ENCODE measurements at places on chromosomes 7 and 10.
A peak's percentile ranks its signal among the peaks of the same experiment; 100 is the strongest.

DNA sequence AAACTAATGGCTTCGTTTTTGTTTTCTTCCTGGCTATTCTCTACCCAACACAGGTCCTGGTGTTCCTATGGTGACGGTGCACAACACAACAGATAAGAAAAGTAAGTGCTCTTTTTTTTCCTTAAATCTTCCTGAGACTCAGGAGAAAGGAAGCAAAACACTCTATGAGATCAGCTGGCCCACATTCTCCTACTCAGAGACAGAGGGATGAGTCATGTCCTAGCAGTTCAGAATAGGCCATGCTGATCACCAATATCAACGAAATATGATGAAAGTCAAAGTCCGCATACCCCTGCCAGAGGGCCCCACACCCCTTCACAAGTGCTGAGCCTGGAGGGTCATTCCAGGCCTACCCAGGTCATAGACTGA, 149.2 kb downstream of the PAXIP1 start:
- DNase-seq, result no peak

DNA sequence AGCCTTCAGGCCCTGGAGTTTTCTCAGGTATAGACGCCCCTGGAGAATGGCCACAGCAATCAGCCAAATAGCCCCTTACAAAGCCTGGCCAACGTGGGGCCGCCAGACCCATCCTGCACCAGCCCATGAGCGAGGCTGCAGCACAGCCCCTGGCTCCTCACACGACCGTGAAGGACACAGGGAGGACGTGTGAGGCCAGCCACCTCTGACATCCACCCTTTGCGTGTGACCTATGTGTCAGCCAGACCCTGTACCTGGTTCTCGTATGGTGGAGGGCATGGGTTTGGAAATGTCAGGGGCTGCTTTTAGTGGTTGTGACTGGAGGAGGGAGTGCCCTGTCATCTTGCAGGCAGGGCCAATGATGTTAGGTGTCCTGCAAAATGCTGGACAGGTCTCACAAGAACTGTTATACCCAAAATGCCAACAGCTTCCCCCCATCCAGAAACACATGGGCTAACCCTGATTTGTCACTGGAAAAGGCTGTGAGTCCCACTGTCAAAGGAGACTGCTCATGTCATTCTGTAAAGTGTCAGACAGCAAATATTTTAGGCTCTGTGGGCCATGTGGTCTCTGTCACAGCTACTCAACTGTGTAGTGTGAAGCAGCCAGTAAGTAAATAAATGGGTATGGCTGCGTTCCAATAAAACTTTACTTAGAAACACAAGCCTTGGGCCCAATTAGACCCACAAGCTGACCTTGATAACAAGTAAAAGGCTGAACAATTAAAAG, 30.0 kb downstream of the NOD1 start:
- no peak for DNase-seq

- DNase-seq, result no peak
Observed at GRCh38 chr10:99526861-99527504, 5.8 kb upstream of the NKX2-3 start.

GRCh38 chr10:126716366-126716765, 45.9 kb upstream of the C10orf90 start:
- DNase-seq, result no peak

GRCh38 chr10:16777473-16778370, 39.5 kb downstream of the RSU1 start:
- DNase-seq, result peak; percentile 68

GRCh38 chr10:96255549-96256333, 15.6 kb downstream of the BLNK start:
- no peak for DNase-seq

DNA sequence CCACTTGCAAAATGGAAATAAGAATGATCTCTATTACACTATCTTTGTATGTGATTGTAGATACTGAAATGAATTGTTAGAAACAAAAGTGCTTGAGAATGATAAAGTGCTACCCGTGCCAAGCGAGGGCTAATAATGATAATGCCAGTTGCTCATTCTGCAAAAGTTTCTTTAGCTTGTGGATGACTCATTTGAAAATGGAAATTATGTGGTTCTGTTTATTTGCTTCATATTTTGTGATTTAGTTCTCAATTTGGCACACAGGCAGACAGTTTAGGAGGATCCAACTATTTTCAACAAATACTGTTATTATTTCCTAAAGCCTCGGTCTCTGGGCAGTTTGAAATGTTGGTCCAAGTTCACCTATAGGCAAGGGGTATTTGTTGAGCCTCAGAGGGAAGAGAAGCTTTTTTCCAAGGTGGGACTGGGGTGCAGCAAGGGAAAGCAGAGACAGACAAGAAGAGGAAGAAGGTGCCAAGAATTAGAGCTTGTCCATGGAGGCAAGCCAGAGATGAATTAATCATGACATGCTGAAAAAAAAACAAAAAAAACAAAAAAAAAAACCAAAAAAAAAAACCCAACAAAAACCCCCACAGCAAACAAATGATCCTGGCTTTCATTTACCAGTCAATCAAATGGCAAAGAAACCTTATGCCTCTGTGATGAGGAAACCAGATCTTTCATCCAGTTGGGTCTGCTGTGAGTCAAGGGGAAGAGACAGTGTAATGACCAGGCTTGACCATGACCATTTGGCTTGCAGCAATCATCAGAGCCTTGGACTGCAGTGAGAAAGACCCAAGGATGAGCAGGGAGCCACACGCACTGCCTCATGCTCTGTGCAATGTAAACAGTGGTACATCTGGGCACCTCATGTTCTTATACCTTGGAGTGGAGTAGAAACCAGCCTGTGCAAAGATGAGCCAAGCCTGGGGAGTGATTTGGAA, 285.0 kb upstream of the HABP2 start:
- DNase-seq, result no peak

DNA sequence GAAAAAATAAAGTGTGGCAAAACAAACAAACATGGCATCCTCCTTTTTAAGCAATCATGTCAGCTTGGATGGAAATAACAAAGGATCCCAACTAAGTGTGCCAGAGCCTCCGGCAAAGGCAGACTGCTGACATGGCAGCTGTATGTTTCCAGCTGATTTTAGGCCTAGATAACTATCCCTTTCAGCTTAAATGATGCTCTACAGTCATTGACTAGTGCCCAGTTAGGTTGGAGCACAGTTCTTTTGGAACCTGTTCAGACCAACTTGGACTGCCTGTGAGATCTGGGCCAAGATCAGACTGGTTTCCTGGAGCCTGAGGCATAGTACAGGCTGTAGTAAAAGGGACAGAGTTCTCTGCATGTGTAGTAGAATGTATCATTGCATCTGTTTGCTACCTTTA, 128.7 kb downstream of the DYNC1I1 start:
- DNase-seq, result no peak

GRCh38 chr7:118878336-118878735, 653.8 kb downstream of the ANKRD7 start:
- DNase-seq, result no peak

DNA sequence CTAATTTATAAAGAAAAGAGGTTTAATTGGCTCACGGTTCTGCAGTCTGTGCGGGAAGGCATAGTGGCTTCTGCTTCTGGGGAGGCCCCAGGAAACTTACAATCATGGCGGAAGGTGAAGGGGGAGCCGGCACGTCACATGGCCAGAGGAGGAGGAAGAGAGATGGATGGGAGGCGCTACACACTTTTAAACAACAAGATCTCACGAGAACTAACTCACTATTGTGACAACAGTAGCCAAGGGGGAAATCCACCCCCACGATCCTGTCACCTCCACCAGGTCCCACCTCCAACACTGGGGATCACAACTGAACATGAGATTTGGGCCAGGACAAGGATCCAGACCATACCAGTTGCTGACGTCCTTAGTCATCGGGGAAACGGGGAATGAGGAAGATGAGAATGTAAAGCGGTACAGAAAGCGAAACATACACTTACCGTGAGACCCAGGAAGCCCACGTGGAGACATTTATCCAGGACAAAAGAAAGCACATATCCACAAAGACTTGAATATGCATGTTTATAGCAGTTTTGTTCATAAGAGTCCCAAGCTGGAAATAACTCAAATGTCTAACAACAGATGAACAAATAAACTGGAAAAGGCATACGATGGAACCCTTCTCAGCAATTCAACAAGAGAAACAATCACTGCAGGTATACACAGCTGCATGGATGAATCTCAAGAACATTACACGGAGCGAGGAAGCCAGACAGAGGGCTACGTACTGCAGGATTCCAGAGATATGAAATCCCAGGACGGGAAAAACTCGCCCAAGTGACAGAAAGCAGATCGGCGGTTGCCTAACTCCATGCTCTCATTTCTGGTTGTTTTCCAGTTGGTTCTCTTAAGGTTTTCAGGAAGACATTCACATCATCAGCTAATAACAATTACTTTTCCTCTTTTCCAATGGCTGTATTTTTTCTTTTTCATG, 26.2 kb upstream of the INPP5A start:
- no peak for DNase-seq

- no peak for DNase-seq
Observed at GRCh38 chr7:52794621-52795020, 240.8 kb upstream of the POM121L12 start.

DNA sequence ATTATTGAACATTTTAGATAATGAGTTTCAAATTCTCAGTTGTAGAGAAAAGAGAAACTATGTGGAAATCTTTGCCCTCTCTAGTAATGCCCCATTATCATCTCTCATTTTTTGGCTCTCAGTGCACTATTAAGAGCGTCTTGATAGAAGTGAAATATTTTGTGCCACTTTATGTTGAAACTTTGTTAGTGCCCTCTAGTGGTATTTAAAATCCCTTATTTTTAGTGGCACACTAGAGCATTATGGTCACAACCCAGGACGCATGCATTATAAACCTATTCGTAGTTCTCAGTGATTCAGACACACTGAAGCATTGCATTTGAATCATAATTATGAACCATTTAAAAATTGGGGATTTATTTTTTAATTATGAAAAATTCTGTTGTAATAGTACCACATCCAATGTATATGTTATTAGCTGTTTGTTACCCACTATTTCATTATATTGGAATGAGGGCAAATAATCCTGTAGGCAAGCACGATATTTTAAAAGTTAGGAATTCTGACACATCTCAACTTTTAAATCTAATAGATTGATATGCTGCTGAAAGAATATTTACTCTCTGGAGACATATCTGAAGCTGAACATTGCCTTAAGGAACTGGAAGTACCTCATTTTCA, 21.9 kb downstream of the PDCD4 start:
- DNase-seq, result peak; percentile 47

GRCh38 chr10:100969187-100970075, at the start of gene SEMA4G:
SEMA4G (plus strand) TSS chr10:100969504; CDS start chr10:100972913, 3,409 bp downstream.
- DNase-seq, result no peak

- DNase-seq, result no peak
Observed at GRCh38 chr7:94286111-94286510, 108.6 kb upstream of the COL1A2 start.

DNA sequence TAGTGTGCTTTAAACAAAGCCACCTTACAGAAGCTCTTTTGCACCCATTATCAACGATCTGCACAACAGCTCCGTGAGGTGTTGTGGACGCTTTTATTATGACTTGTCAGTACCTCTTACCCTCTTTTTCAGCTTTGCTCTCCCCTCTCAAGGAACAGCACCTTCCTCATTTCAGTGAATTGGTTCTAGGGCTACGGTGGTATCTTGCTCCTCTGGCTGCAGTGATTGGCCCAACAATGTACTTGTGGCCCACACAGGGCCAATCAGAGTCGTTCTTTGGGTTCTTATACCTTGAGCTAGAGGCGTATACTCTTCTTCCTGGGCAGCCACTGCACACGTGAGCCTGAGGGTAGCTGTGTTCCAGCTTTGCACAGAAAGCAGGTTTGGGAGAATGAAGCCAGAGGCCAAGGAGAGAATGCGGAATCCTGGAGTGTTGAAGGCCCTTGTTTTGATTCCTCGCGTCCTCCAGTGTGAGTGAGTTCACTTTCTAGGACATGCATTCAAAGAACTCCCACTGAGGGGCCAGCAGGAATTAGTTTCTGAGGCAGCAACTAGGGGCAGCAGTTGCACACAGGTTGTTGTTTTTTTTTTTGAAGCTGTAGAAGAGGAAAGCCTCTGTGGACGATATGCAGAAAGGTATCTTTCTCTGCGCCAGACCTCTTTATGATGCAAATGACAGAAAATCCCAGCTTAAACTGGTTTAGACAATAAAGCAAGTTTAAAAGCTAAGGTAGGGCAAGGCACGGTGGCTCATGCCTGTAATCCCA, 49.8 kb upstream of the PDZD8 start:
- DNase-seq, result no peak

- DNase-seq, result no peak
Observed at GRCh38 chr10:107800061-107800460, 635.6 kb upstream of the SORCS1 start.

DNA sequence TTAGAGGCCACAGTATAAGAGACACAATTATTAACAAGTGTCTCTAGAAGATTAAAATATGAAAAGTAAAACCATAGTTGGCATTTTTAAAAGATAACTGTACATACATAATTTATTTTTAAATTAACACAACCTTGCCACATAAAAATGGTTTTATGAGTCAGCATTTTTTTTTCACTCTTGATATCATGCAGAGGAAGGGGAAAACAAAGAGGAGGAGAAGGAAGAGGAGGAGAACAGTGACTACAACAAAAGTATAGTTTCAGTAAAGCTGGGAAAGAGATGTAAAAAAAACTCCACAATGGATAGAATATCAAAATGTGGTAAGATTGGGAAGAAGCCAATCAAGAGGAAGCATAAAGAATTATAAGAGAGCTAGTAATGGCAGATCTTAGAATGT, 34.0 kb downstream of the CH25H start:
- DNase-seq, result no peak

DNA sequence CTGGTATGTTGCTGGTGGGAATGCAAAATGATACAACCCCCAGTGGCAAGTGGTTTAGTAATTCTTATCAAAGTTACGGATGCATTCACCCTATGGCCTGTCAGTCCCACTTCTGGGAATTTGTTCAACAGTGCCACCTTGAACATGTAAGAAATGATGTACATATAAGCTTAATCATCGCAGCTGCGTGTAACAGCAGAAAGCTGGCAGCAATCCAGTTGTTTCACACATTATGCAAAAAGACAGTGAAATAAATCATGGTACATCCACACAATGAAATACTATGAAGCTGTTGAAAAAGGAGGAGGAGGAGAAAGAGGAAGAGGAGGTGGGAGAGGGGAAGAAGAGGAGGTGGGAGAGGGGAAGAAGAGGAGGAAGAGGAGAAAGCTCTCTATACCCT, 76.2 kb upstream of the MYL10 start:
- no peak for DNase-seq

DNA sequence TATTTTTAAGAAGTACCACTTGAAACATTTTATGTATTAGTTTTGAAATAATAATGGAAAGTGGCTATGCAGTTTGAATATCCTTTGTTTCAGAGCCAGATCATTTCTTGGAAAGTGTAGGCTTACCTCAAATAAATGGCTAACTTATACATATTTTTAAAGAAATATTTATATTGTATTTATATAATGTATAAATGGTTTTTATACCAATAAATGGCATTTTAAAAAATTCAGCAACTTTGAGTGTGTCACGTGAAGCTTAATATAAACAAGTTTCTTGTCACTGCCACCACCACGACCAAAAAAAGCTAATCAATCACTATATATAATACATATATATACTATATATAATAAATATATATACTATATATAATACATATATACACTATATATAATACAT, 4.8 kb downstream of the IL6 start:
- no peak for DNase-seq
